Left ventricle myocardium inferior (tissue), 1 donor: ENCODE measurements at places on chromosomes 16 and 17. TPM values are rescaled to one million over a fixed set of nuclear protein-coding genes. Genes with fewer than 3 reads are reported as not detected.
A peak's percentile ranks its signal among the peaks of the same experiment; 100 is the strongest.

TMEM114 gene
- total RNA-seq, result not detected

GPR139 gene
- not detected for total RNA-seq

TBX21 gene
- 0.25 TPM for total RNA-seq

PIK3R5 gene
- 2.7 TPM for total RNA-seq

ATP2A3 gene
- 8.6 TPM for total RNA-seq

SLC12A3 gene
- not detected for total RNA-seq

KIF2B gene
- not detected for total RNA-seq

PROCA1 gene
- 1.3 TPM for total RNA-seq

SNAI3 gene
- total RNA-seq, result 3.1 TPM

BRD7 gene
- 52.3 TPM for total RNA-seq

DNA sequence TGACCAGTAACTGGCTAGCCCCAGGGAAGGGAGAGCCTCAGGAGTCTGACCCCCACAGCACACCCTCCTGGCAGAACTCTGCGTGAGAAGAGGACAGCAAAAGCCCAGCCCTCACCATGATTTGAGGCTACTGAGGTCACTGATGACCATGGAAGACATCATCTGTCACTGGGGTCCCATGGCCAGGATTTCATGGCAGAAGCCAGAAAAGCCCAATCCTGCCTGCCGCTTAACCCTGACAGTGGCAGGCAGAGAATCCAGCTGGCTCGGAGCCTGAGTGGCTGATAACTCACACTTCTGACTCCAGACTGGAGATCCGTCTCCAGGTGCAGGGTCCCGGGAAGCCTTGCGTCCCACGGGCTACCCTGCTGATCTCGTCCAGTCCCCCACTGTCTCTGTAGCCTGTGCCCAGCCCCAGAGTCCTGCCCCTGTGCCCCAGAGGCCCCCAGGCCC, 17.5 kb downstream of the GRIN2C start:
- H3K27ac ChIP-seq, result peak overlapping the region; percentile 75
- peak; percentile 33 for DNase-seq
- H3K4me1 ChIP-seq, result peaks cover 36% of the 10 kb centered on the region
- no peaks in the 10 kb centered on the region for H3K36me3 ChIP-seq

DNA sequence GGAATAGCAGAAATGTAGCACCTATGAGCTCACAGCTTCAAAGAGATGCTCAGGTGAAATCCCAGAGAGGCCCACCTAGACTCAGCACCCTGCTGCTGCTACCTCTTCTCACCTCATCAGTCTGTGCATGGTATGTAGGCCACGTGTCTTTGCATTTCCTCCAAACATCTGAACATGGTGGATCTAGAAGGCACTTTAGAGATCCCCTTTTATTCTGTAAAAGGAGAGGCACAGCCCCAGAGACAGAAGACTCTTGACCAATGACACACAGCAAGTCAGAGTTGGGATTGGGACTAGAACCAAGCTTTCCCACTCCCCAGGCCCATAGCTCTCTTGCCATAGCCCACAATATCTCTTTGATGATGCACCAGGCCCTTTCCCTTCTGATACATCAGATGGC, 19.4 kb upstream of the NKD1 start:
- H3K27ac ChIP-seq, result no peak overlapping the region
- H3K27me3 ChIP-seq, result peaks cover 42% of the 10 kb centered on the region
- no peaks in the 10 kb centered on the region for H3K4me1 ChIP-seq
- no peak overlapping the region for H3K4me3 ChIP-seq

GRCh38 chr16:3243882-3244281, 8.9 kb upstream of the ZNF200 start:
- DNase-seq, result no peak
- H3K27me3 ChIP-seq, result peaks cover 39% of the 10 kb centered on the region
- no peaks in the 10 kb centered on the region for H3K4me1 ChIP-seq
- H3K4me3 ChIP-seq, result no peak overlapping the region
- H3K36me3 ChIP-seq, result no peaks in the 10 kb centered on the region
- H3K27ac ChIP-seq, result no peak overlapping the region

DNA sequence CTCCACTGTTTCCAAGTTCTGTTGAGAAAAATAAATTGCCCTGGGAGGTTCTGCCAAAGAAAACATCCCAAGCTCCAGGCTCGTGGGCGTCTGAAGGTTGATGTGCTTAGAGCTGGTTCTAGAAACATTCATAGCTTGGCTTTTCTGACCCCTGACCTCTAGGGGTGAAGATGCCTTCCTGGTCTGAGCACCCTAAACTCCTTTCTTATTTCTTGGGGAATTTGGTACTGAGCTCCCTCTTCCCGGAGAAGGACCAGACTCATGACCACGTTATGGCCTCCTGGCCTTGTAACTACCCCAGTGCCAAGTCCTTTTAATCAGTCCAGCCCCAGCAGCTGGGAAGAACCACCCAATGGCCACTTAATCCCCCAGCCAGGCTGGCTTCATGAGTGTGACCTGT, 66.4 kb downstream of the MYH11 start:
- no peak for DNase-seq
- peaks cover 10% of the 10 kb centered on the region for H3K27me3 ChIP-seq
- no peak overlapping the region for H3K4me3 ChIP-seq
- no peaks in the 10 kb centered on the region for H3K36me3 ChIP-seq
- peaks cover 10% of the 10 kb centered on the region for H3K4me1 ChIP-seq
- no peak overlapping the region for H3K27ac ChIP-seq

GRCh38 chr17:19724501-19725420, 8.4 kb upstream of the SLC47A2 start:
- H3K36me3 ChIP-seq, result no peaks in the 10 kb centered on the region
- H3K4me3 ChIP-seq, result peak overlapping the region; percentile 49
- H3K4me1 ChIP-seq, result peaks cover 53% of the 10 kb centered on the region
- peak; percentile 62 for DNase-seq
- peak overlapping the region; percentile 60 for H3K27ac ChIP-seq
- H3K27me3 ChIP-seq, result no peaks in the 10 kb centered on the region

GRCh38 chr16:70612931-70613330, 33.4 kb upstream of the IL34 start:
- H3K27me3 ChIP-seq, result no peaks in the 10 kb centered on the region
- H3K4me1 ChIP-seq, result peaks cover 11% of the 10 kb centered on the region
- no peaks in the 10 kb centered on the region for H3K36me3 ChIP-seq
- DNase-seq, result no peak
